M059J (cell line): ENCODE measurements at places on chromosomes 4 and X.

- DNase-seq: no peak
Observed at GRCh38 chrX:152850465-152850864, 19.6 kb downstream of the NSDHL start.

- DNase-seq: peak; percentile 10
Observed at GRCh38 chrX:96564595-96564994, 120.0 kb upstream of the DIAPH2 start.

DNA sequence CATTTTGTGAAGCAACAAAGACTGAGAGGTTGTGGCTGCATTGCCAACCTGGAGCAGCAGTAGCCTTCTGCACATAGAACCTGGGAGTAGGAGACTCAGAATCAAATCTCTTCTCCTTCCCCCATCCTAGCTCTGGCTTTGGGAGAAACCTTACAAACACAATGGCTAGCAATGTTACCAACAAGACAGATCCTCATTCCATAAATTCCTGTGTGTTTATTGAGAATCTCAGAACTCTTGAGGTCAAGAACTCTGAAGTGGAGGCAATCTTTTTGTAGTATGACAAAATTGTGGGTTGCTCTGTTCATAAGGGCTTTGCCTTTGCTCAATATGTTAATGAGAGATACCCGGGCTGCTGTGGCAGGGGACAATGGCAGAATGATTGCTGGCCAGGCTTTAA, 406.7 kb upstream of the SPANXN1 start:
- no peak for DNase-seq

DNA sequence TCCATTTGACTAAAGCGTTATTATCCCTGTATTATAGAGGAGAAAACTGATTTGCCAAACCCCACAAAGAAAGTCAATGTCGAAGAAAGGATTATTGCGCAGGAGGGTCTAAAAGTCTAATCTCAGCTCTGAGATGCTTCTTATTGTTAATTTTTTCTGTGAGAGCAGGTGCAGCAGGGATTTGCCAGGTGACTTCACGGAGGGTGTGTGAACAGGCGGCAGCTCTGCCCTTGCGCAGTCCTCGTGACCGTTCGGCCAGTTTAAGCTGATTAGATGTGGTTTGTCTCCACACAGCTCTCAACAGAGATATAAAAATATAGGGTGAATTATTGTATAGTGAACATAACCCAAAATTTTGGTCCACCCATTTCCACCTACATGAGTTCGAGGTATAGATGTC, 28.5 kb downstream of the TENM3 start:
- DNase-seq: no peak

DNA sequence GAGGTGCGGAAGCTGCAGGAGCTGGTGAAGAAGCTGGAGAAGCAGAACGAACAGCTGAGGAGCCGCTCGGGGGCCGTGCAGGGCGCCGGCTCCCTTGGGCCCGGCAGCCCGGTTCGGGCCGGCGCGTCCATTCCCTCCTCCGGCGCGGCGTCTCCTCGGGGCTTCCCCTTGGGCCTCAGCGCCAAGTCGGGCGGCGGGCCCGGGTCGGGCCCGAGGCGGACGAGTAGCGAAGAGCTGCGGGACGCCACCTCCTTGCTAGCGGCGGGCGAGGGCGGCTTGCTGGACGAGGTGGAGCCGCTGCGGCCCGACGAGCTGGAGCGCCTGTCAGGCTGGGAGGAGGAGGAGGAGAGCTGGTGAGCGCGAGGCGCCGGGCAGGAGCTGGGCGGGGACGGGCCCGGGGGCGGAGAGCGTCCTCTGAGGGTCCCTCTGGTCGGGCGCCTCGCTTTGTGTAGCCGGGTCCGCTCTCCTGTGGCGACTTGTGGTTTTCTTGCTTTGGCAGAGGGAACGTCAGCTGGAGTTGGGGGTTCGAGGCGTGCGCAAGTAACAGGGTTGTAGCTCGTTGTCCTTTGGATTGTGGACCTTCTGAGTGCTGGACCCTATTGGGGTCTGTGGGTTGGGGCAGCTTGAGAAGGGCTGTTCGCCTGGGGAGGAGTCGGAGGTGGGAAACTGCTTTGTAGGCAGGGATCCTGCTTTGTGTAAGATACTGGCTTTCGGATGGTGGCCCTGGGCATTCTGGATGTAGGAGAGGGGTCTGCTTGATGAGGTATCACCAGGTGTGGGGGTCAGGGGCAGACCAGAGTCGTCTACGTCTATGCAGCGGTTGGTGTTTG, 662 bp downstream of the SLAIN2 start:
- DNase-seq: peak; percentile 50

DNA sequence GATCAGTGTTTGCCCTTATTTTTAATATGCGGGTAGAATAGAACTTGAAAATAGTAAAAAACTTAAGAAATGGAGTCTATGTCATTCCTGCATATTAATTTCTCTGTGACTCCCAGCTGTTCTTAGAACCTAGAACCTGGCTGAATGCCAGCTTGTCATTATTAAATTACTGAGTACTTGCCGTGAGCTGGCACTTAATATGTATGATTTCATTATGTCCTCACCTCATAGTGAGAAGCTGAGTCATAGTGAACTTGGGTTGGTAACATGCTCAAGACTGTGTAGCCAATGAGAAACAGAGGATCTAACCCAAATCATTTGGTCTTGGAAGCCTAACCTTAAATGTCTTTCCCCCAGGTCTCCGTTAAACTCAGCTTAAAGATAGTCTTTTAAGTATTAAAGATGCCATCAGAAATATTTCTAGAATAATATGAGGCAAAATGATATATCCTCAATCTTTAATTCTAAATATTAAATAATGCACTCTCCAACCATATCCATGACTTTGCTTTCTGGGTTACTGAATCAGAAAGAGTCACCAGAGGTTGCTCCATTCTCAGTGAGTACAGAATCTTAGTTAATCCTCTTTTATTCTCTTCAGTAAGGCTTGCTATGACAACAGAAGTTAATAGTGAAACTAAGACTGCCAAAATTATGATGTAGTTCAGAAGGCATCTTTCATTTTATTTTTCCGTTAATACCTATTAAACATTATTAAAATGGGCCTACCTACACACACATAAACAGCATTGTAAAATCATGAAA, 58.6 kb upstream of the TLL1 start:
- DNase-seq: peak; percentile 70

DNA sequence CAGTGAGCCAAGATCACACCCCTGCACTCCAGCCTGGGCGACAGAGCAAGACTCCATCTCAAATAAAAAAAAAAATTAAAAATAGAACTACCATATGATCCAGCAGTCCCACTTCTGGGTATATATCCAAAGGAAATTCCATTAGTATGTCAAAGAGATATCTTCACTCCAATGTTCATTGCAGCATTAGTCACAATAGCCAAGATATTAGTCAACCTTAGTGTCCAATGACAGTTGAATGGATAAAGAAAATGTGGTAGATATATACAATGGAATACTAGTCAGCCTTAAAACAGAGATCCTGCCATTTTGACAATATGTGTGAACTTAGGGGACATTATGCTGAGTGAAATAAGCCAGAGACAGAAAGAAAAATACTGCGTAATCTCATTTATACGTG, 49.4 kb downstream of the C4orf46 start:
- peak; percentile 36 for DNase-seq
